ENCODE measurements at places on chromosomes 12 and 14.
A peak's percentile ranks its signal among the peaks of the same experiment; 100 is the strongest.

- no peak for DNase-seq
Observed at GRCh38 chr14:49816844-49817243, 35.7 kb downstream of the NEMF start.

DNA sequence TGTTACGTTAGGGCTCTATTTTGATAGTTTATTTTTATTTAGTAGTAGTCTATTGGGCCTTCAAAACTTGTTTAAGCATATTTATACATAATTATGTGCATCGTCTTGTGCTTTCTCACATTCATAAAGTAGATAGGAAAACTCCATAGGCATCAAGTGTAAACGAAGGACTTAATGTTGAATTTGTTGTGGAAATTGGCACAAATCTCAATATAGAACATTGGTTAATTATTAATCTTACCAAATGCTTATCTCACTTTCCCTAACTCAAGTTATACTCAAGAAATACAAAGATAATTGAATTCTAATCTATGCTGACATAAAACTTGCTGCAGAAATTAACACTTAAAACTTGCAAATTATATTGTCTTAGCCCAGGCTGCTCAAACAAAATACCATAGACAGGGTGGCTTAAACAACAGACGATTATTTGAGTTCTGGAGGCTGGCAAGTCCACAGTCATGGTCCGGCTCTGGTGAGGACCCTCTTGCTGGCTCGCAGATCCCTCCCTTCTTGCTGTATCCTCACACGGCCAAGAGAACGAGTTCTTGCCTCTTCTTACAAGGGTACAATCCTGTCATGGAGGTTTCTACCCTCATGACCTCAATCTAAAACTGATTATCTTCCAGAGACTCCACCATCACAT lies 18.8 kb downstream of the STYX start:
- no peak for DNase-seq

- peak; percentile 73 for DNase-seq
Observed at GRCh38 chr12:64522316-64522715, 70.4 kb downstream of the TBK1 start.

DNA sequence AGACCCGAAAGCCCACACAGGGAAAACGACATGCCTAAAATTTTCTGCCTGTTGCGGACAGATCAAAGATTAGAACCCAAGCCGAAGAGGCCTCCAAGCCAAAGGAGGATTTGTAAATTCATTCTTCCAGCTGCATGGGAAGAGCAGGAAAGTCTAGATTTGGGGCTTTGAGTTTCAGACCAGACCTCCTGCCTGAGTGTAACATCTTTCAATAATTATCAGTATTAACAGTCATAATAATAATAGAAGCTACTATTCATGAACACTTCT lies 1.7 kb upstream of the HSPB8 start:
- no peak for DNase-seq

GRCh38 chr12:116977465-116978380 lies 67.0 kb downstream of the FBXW8 start:
- DNase-seq = no peak

DNA sequence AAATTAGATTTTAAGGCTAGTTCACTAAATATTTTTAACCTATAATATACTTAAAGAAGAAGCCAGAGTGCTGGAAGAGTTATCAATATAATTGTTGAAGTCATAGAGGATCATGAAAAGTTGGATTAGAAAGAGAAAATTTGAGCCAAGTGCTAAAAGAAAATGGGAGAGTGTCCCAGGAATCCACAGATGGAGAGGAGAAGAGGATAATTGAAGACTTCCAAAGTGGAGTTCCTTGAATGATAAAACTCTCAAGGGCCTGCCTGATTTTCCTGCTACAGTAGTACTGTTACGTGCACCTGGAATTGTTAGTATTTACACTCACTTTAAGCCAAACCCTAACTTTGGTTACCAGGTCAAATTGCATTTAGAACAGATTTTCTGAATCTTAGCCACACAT lies 113.2 kb downstream of the MSRB3 start:
- no peak for DNase-seq

GRCh38 chr14:100692859-100693558 lies 33.7 kb upstream of the DLK1 start:
- peak; percentile 86 for DNase-seq

GRCh38 chr12:132554845-132555630 lies 55.3 kb downstream of the LRCOL1 start:
- no peak for DNase-seq

Measured in foreskin fibroblast (primary cell).